ENCODE measurements at places on chromosomes 6 and 20.
A peak's percentile ranks its signal among the peaks of the same experiment; 100 is the strongest.

- no peak for DNase-seq
Measured at GRCh38 chr6:10659699-10660348, 34.6 kb downstream of the C6orf52 start.

DNA sequence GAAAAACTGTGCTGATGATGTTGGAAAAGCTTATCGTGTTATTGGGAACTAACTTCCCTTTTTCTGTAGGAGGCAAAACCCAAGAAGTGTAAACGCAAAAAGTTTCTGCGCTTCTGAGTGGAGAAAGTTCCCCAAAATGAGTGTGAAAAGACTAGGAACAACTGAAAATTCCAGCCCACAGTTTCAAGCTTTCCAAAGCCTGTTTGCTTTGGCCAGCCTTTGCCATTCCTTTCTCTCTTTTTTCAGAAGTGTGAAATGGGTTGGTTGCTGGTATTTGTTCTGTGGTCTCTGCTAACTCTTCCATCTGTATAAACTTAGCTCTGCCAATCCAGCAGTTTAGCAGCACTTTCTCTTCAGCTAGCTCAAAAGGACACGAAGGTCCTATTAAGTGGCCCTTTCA lies 491.3 kb downstream of the MAFB start:
- DNase-seq, result peak; percentile 60

DNA sequence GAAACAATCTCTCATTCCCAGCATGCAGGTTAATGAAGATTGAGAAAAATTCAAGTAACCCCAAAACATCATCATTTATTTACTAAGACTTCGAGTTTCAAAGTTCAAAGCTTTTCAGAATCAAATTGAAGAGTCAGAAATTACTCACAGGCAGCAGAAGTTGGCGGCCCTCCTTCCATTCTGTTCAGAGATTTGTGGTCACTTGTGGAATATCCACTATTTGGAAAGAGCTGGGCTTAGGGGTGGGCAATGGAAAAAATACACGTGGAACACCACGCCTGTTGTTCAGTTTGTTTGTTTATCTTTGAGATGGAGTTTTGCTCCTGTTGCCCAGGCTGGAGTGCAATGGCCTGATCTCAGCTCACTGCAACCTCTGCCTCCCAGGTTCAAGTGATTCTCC lies 108.6 kb upstream of the NAA20 start:
- DNase-seq, result no peak

DNA sequence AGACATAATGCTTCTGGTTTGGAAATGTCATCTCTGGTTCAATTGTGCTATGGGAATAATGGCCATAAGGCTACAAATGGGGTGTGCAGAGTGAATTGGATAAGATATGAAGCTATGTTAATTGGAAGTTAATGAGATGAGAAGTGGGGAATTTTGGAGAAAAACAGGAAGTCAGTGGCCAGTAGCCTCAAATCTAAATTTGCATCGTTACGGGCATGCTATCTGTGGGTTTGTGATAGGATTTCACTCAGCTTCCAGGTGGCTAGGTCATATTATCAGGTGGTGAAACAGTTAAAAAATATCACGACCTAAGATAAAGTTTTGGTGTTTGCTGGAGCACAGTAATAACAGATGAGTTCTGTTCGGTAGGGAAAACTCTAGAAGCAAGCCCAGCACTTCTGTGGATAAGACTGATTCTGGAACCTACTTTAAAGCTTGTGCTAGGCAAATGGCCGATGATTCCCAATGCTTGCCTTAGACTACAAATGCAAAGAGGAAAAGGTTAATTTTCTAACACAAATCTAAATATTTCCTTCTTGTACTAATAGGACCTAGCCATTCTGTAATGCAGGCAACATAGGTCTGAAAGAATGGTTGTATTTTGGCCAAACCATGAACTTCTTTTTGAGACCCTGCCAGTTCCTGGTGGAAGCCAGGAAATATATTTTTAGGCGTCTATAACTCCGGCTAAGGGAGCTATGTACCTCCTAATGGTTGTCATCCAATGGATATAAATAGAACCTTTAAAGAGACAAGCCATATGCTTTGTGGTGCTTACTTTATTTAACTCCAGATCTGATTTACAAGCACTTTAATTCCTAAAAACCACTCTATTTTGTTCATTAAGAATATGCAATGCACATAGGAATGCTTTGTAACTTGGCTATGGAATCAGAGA lies 111.0 kb downstream of the PLCB1 start:
- DNase-seq, result peak; percentile 53

- no peak for DNase-seq
Measured at GRCh38 chr20:48105526-48105925, 320.2 kb upstream of the SULF2 start.

GRCh38 chr6:134720353-134721059 lies 229.4 kb downstream of the ALDH8A1 start:
- no peak for DNase-seq

- no peak for DNase-seq
Measured at GRCh38 chr6:111614833-111615582, 9.3 kb upstream of the TRAF3IP2 start.

GRCh38 chr6:36772397-36772796 lies 66.8 kb downstream of the CPNE5 start:
- no peak for DNase-seq

GRCh38 chr6:164378330-164378729 lies 931.1 kb downstream of the C6orf118 start:
- DNase-seq, result no peak

DNA sequence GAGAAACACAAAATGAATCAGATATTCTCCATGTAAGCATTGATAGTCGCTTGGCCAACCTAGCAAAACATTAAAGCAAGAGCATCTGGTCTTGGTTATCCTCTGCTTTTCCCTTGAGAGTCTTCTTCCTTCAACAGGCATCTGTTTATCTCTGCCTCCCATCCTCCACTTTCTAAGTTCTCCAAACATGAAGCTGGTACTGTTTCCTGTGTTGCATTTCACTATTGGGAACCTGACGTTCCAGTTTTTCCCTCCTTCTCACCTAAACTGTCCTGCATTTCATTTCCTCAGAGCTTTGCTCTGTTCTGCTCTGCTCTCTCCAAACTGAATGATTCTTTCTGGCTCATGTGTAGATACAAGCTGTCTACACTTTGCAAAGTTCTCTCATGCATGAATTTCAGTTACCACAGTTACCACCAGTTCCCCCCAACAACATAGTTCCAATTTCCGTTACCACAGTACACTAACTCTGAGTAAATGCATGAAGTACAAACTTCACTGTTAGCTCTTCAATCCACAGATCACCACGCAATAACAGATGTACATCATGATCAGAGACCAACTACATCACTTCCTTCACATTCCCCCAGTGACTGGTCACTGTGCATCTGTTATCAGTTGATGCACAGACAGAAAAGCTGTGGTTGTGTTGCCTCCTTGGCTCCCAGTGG lies 86.7 kb upstream of the F13A1 start:
- DNase-seq, result peak; percentile 29

DNA sequence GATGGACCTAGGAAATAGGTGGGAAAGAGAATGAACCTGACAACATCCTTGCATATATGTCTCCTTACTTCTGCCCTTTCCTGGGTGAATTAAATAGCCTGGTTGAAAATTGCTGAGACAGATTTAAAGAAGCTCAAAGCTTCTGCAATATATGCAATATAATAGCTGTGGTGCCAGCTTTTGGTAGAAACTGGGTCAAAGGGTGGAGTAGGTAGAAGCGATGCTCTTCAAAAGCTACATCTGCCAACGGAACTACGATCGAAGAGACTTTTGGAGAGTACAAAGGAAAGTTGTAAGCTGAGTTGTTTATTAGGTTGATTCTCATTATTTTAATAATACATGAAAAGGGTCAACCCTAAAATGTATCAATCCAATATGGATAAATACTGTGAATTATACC lies 22.8 kb upstream of the TTK start:
- no peak for DNase-seq

DNA sequence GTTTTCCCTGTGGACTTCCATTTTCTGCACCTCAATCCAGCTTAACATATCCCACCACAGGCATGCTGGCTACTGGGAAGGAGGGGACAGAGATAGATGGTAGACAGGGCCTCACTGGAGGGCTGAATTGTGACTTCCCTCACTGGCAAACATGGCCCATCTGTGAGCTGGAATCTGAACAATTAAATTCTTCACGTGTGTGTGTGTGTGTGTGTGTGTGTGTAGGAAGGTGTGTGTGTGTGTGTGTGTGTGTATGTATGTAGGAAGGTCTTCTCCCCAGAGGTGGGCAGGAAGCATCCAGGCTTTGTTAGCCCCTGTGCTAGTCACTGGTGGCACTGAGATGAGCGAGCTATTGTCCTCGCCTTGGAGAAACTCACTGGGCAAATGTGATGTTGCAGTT lies 5.4 kb upstream of the TOX2 start:
- no peak for DNase-seq

GRCh38 chr20:1898482-1899240 lies 3.5 kb downstream of the SIRPA start:
- no peak for DNase-seq

GRCh38 chr20:48739395-48740291 lies 88.2 kb downstream of the PREX1 start:
- DNase-seq, result no peak

- no peak for DNase-seq
Measured at GRCh38 chr6:108737594-108738546, 110.4 kb upstream of the ARMC2 start.

GRCh38 chr6:124979294-124979678 lies 17.0 kb downstream of the RNF217 start:
- DNase-seq, result no peak

GRCh38 chr20:21154692-21155091 lies 28.8 kb downstream of the KIZ start:
- no peak for DNase-seq

- no peak for DNase-seq
Measured at GRCh38 chr6:169409742-169410312, 156.2 kb upstream of the THBS2 start.

- no peak for DNase-seq
Measured at GRCh38 chr6:39188571-39188970, 40.7 kb downstream of the KCNK5 start.

- DNase-seq, result no peak
Measured at GRCh38 chr6:99458319-99458718, 33.2 kb upstream of the PNISR start.

GRCh38 chr20:46357030-46357514 lies 48.8 kb upstream of the CDH22 start:
- DNase-seq, result peak; percentile 39

DNA sequence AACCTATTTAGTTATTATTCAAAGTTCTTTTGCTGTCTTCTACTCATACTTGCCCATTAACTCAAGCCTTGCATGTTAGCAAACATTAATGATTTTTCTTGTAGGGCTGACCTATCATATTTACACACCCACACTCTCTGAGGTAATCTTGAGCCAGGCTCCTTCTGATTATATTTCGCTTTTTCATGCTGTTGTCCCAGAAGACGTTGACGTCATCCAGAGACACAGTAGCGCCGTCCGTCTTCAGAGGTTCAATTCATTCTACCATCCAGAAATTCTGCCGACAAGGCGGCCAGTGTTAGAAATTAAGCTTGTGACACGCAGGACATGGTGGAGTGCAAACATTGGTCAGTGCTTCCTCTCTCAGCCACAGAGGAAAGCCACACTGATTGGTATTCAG lies 584.7 kb downstream of the BMP2 start:
- DNase-seq, result peak; percentile 22

DNA sequence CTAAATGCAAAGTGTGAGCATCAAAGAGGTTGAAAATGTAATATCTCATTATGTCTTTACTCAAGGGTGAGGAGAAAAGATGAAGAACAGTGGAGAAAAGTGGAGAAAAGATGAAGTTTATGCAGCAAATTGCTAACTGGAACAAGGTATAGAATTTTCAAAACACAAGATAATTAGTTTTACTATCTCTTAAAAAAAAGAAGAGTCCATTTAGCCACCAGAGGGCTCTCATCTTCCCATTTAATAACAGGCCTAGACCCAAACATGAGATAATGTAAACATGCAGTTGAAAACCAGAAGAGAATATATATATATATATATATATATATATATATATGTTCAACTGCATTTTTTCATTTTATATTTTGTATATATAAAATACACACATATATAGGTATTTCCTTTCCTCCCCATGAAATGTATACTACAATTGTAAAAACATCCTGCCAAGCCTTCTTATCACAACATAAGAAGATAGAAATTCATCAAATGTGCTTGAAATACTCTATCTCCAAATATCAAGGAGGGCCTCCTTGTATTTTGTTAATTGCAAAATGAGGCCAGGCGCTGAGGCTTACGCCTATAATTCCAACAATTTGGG lies 78.4 kb downstream of the ADTRP start:
- DNase-seq, result no peak

DNA sequence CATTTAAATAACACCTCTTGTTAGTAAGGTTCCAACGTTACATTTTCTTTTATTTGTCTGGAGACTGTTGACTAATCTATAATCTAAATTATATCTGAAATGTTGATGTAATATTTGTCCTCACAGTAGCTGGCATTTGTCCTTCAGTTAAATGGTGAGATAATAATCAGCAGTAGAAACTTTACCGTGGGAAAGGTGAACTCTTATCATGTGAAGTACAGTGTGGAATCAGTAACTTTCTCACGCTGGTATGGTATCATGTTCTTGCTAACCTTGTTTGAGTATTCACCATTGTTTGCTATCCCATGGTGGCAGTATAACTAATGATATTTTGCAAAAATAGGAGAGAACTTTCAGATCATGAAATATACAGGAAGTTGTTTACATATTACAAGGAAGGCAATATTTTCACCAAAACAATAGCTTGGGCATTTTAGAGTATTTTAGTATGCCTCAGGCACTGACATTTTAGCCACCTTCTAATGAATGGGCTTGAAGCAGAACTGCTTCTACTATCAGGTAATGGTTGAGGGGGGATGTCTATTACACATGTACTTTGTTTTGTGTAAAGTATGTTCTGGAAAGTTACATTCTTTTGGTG lies 4.8 kb downstream of the GMNN start:
- DNase-seq, result no peak

DNA sequence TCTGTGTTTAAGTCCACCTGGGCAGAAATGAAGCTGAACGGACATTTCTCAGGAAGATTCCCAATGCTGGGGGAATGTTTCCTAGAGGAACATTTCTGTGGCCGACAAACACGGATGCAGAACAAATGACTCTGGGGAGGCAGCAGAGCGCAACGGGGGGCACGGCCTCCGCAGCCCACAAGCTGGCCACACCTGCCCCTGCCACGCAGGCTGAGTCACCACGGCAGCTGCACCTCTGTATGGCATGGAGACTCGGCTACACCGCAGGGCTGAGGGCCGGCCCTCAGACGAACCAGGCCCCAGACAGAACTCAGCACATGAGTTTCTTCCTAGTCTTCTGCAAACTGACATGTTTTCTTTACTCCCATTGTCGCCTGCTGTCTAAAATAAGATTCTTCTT lies 10.0 kb upstream of the PRR18 start:
- DNase-seq, result peak; percentile 61

- no peak for DNase-seq
Measured at GRCh38 chr6:45027126-45027525, 301.0 kb upstream of the RUNX2 start.

GRCh38 chr6:41824571-41825569 lies 37.4 kb downstream of the TOMM6 start:
- DNase-seq, result no peak

GRCh38 chr6:818196-818595 lies 125.3 kb upstream of the EXOC2 start:
- no peak for DNase-seq

- DNase-seq, result no peak
Measured at GRCh38 chr6:45521226-45521625, 143.5 kb upstream of the SUPT3H start.
